ENCODE measurements at places on chromosomes 16 and 17.

DNA sequence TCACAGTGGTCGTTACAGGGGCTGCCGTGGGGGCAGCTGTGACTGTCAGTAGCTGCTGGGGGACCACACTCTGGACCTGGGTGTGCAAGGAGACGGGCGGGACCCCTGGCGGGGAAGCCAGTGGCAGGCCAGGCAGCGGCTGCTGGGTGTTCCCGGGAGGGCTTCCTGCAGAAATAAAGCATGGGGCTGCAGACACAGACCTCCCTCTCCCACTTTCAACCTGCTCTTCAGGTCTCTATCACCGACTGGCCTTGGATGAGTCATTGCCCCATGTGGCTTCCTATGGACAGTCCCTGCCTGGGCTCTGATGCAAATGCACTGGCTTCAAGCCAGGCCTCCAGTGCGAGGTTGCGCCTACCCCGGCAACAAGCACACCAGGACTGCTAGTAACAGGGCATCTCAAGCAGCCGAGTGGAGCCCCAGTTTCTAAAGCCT, 17.2 kb downstream of the SREBF1 start:
- DNase-seq: peak; percentile 78

DNA sequence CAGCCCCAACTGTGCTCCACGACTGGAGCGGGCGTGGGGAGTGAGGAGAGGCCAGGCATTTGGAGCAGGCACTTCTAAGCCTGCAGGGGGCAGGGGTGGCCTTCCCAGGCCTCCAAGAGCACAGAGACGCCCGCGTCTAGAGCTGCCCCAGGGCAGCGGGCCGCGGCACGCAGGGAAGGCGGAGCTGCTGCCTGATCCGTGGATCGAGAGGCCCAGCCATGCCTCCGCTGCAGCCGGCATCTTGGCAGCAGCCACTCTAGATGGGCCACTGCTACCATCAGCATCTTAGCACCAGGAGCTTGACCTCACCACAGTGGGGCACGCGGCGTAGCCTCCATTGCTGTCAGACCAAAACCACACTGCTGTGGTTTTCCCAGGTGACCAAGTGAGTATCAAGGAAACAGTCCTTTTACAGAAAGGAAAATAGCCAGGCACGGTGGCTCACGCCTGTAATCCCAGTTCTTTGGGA, 20.4 kb upstream of the WDR45B start:
- DNase-seq: peak; percentile 32

- DNase-seq: no peak
Observed at GRCh38 chr16:78175287-78175686, 75.8 kb downstream of the WWOX start.

DNA sequence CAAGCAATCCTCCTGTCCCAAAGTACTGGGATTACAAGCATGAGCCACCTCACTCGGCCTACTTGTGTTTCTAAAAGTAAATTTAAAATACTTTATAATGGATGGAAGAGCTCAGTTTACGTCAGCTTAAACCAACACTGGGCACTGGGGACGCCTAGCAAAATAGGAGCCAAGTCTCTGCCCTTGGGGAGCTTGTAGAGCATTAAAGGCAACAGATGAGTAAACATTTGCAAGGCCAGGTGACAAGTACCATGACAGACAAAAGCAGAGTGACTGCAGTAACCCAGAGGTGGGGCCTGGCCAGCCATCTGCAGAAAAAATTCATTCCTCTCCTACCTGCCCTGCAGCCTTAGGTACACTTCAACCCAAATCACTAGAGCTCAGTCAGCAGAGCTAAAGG, 12.1 kb upstream of the NLK start:
- DNase-seq: no peak

DNA sequence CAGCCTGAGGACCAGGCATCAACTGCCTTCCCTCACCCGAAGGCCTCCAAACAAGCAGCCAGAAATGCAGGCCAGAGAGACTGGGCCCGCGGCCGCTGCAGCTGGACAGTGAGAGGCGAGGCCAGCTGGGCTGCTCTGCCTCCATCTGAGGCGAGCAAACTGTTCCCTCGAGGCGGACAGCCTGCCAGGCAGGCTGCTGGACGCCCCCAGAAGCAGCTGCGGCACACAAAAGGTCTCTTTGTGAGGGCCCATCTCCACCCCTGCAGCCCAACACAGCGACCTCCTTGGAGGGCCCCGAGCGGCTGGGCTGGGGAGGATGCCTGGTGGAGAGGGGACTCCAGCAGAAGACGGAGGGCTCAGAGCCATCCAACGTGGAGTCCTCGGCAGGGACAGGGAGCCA, 4.7 kb downstream of the CORO7 start:
- no peak for DNase-seq

DNA sequence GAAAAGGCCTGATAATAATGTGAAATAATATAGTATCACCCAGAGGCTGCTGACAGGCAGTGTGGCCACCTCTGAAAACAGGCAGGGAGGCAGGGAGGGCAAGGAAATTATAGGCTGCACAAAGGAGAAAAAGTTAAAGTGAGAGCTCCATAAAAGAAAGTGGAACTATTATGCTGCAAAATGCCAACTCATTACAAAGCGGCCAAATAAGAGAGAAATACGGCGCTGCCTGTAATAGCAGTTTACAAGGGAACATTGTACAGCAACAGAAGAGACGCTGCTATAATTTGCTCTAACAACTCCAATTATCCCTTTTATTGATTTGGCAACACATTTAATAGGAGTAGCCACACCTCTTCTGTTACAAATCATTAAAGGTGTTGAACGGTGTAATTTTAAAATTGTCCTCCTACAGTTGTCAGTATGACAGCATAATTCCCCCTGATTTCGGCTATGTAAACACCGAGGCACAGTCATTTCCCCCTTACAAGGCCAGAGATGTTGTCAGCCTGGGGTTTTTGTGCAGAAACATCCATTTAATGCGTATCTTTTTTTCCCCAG, 120.3 kb downstream of the MRM1 start:
- DNase-seq: no peak

- DNase-seq: no peak
Observed at GRCh38 chr17:47686664-47687327, 7.2 kb upstream of the TBKBP1 start.
